ENCODE measurements at places on chromosomes 5 and 9.

GRCh38 chr5:55276771-55277170 lies 30.7 kb downstream of the DHX29 start:
- no peak overlapping the region for H3K4me3 ChIP-seq
- peaks cover 49% of the 10 kb centered on the region for H3K36me3 ChIP-seq
- H3K27me3 ChIP-seq = no peaks in the 10 kb centered on the region
- no peak for DNase-seq
- no peaks in the 10 kb centered on the region for H3K4me1 ChIP-seq

DNA sequence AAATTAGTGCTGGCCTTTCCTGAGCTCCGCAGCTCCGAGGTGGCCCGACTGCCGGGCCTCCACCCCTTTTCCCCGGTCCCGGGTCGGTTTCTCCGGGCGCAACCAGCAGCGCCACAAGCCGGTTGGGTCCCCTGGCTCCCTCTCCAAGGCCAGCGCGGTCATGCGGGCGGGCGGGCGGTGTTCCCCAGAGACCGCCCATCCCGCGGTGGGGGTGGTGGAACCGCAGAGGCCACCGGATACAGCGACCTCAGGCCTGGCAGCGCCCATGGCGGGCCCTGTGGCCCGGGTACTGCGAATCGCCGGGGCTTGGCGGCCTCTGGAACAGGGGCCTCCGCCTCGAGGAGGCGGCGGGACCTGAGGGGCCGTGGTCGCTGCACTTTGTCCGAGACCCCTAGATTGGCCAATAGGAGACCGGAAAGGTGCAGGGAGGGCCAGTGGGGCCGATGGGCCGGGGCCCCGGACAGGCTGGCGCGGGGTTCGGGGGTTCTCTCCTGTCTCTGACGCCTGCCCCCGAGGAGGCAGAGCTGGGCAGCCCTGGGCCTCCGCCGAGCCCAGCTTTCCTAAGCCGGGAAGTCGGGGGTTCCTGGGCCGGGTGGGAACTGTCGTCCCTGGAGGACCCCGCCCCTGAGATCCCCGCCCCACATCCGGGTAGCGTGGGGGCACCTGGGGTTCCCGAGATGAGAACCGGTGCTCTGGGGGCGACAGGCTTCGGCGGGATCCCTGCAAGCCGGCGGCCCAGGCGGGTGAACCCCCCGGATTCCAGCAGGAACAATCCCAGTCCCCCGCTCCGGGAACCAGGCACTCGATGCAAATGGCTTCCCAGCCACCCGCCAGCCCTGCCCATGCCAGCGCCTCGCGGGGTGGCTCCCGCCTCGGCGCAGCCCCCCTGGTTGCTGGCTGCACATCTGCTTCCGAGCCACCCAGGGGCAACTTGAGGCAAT lies 293.9 kb downstream of the ZSWIM6 start:
- peaks cover 6% of the 10 kb centered on the region for H3K27me3 ChIP-seq
- H3K4me1 ChIP-seq = peaks cover 9% of the 10 kb centered on the region
- H3K27ac ChIP-seq = no peak overlapping the region
- no peaks in the 10 kb centered on the region for H3K36me3 ChIP-seq
- H3K4me3 ChIP-seq = no peak overlapping the region

DNA sequence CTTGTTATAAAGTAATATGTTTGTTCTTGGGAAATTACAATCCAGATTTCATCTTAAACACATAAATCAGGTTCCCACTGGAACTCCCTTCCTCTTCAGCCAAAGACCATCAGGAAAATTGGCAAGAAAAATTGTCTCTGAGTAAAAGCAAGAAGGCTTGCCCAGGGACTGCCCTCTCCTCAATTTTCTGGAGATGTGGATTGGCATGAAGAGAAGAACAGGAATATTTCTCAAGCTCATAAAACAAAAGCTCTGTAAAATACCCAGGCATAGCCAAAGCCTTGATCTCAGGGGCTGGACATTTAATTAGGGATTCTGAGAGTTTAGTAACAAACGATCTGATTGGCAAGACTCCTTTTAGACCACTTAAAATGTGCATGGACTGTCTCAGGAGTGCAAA lies 223.4 kb downstream of the ZNF608 start:
- H3K4me1 ChIP-seq = no peaks in the 10 kb centered on the region
- no peak overlapping the region for H3K4me3 ChIP-seq
- H3K36me3 ChIP-seq = no peaks in the 10 kb centered on the region
- no peak for DNase-seq
- no peak overlapping the region for H3K27ac ChIP-seq

GRCh38 chr5:128424646-128425045 lies 113.4 kb downstream of the FBN2 start:
- no peaks in the 10 kb centered on the region for H3K4me1 ChIP-seq
- H3K4me3 ChIP-seq = no peak overlapping the region
- H3K27me3 ChIP-seq = no peaks in the 10 kb centered on the region

DNA sequence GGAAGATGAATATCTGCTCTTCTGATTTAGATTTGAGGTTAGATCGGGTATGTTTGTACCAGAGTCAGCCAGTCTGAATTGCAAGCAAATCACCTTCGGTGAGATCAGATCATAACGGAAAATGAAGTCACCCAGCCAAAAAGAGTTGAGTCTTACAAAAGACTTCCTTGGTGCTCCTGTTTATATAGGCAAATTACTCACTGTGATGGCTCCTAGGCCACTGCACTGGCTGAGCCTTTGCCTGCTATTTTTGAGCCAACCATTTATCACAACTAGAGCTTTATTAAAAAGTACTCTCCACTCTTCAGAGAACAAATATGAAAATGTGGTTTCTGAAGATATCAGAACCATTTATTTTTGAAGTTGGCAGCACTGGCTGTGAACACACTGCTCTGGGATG lies 277.7 kb upstream of the PCSK5 start:
- no peak overlapping the region for H3K27ac ChIP-seq
- no peaks in the 10 kb centered on the region for H3K36me3 ChIP-seq
- DNase-seq = no peak
- no peak overlapping the region for H3K4me3 ChIP-seq
- no peaks in the 10 kb centered on the region for H3K4me1 ChIP-seq

GRCh38 chr9:2771661-2772060 lies 54.4 kb downstream of the KCNV2 start:
- H3K4me3 ChIP-seq = no peak overlapping the region
- peaks cover 6% of the 10 kb centered on the region for H3K36me3 ChIP-seq
- H3K27ac ChIP-seq = no peak overlapping the region
- no peaks in the 10 kb centered on the region for H3K4me1 ChIP-seq

DNA sequence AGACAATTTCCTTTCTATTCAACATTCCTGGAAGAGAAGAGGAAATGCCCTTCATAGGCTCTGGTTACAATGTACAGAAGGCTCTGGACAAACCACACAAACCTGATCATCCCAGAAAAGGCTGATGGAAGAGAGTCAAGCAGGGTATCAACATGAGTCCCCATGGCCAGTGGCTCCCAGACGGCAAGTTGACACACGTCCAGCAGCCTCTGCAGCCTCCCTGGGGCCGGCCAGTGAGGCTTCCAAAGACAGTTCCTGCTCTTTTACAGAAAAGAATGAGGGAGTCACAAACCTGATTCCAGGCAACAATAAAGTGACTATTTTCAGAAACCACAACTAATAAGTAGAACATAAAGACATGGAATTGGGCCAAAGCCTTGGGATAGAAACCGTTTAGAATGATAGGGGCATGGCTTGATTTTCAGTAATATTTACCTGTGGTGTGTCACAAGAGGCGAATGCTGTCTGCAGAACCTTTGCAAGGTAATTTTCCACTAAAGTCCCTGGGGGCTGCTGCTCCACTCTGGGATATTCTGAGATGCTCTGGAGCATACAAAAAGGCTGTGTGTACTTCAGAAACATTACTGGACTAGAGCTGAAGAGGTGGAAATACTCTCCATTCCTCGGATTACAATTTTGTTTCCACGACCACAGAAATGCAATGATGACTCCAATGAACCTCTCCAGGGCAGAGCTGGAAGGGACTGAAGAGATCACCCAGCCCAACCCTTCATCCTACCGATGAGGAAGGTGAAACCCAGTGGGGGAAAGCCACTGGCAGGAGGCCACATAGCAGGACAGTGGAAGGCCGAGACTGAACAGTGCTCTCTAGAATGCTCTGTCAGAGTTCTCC lies 10.4 kb downstream of the MED27 start:
- no peak for DNase-seq
- no peaks in the 10 kb centered on the region for H3K4me1 ChIP-seq
- H3K4me3 ChIP-seq = no peak overlapping the region
- H3K27me3 ChIP-seq = no peaks in the 10 kb centered on the region

- H3K4me3 ChIP-seq = no peak overlapping the region
- no peaks in the 10 kb centered on the region for H3K36me3 ChIP-seq
- no peaks in the 10 kb centered on the region for H3K4me1 ChIP-seq
- H3K27ac ChIP-seq = no peak overlapping the region
- no peak for DNase-seq
These were observed 25.0 kb downstream of the ANKS6 start for GRCh38 chr9:98771209-98771874.

DNA sequence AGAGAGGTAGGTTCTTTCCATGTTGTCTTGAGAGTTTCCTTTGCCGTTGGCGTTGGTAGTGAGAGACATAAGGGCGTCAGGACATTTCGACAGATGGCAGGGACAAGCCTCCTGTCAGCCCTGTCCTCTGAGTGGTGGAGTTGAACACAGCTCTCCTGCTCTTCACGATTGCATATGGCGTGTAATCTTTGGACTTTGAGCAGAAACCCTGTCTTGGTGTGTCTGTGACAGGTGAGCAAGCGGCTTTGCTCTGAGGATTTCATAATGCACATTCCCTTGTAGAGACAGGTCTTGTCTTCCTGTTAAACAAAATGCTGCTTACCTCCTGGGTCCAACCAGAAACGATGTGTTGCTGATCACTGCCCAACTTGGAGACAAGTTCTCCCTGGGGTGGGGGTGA lies 146.5 kb downstream of the NXNL2 start:
- H3K4me3 ChIP-seq = no peak overlapping the region
- H3K4me1 ChIP-seq = no peaks in the 10 kb centered on the region
- DNase-seq = no peak
- no peaks in the 10 kb centered on the region for H3K27me3 ChIP-seq

DNA sequence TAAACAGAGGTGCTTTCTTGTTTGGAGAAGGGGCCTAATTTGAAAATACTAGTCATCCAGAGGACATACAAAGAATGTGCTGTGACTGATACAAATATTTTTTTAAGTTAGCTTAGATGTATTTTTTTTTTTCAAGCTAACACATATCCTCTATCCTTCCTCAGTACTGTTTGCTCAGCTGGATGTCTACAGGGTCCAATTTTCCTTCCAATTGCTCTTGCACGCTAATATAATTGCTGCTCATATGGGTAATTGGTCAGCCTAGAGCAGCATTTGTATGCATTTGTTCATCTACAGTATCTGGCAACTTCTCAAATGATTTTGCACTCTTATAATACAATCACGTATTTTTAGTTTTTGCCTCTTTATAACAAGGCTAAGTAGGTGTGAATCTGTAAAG lies 84.7 kb downstream of the ZDHHC21 start:
- no peaks in the 10 kb centered on the region for H3K27me3 ChIP-seq
- no peaks in the 10 kb centered on the region for H3K4me1 ChIP-seq
- H3K27ac ChIP-seq = no peak overlapping the region
- no peak overlapping the region for H3K4me3 ChIP-seq

DNA sequence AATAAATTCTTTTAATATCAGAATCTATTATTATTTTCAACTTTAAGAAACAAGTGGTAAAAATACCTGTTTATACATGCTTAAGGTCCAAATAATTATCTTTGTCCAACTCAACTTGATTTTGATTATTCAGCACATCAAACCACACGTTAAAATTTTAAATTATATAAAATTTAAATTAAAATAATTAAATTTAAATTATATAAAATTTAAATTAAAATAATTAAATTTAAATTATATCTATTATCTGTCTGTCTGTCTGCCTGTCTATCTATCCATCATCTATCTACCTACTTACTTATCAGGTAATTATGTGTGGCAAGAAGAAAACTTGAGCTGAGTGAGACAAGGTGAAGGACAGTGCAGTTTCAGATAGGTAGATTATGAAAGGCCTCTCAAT lies 605.3 kb upstream of the RIOK2 start:
- no peaks in the 10 kb centered on the region for H3K36me3 ChIP-seq
- no peak overlapping the region for H3K27ac ChIP-seq
- no peaks in the 10 kb centered on the region for H3K4me1 ChIP-seq
- H3K27me3 ChIP-seq = no peaks in the 10 kb centered on the region
- DNase-seq = no peak

DNA sequence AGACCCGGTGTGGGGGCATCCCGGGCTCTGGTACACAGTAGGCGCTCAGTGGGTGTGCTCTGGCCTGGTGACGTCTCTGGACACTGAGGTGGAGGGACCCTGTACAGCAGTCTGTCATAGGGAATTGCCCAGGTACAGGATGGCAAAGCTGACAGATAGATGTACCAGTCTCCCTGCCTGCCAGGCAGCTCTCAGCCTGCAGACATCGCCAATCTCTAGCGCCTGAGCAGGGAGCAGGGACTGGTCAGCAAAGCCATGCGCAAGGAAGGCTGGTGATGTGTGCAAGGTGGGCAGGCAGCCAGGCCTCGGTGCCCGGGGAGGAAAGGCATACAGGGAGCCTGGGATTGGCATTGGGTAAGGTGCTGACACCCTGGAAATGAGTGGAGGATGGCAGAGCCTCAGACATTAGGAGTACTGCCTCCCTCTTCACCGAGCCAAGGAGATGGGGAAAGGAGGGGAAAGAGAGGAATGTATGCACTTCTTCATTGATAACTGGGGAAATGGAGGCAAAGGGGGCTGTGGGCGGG lies 33.9 kb upstream of the BRD3 start:
- H3K4me3 ChIP-seq = no peak overlapping the region
- no peak overlapping the region for H3K27ac ChIP-seq
- no peak for DNase-seq
- H3K27me3 ChIP-seq = no peaks in the 10 kb centered on the region
- no peaks in the 10 kb centered on the region for H3K4me1 ChIP-seq

DNA sequence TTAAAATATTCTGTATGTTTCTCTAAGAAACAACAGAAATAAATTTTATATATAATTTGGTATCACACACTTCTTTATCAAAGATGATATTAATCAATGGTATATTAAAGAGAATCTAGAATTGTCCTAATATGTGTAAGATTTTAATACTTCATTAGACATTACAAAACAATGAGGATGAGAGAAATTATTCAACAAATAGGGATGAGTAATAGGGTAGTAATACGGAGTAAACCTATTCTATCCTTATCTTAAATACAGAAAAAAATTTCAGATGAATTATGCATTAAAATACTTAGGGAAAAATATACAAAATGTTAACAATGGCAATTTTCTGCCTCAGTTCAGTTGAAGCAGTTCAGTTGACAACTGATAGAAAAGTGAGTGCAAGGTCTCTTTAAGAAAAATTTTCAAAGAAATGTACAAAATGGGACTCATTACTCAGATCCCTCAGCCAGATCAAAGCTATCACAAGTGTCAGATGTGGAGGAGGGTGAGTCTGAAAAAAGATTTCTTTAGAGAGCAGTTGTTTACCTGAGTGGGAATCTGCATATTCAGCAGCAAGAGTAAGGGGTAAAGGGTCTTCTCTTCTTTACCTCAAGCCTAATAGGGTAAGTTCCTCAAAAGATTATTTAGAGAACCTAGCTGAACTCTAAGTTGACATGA lies 56.7 kb upstream of the GCNT4 start:
- H3K4me3 ChIP-seq = no peak overlapping the region
- H3K36me3 ChIP-seq = no peaks in the 10 kb centered on the region
- H3K27ac ChIP-seq = no peak overlapping the region
- peaks cover 8% of the 10 kb centered on the region for H3K4me1 ChIP-seq
- H3K27me3 ChIP-seq = no peaks in the 10 kb centered on the region
- DNase-seq = no peak

GRCh38 chr5:105907016-105907415 lies 1763.7 kb downstream of the EFNA5 start:
- no peak for DNase-seq
- no peak overlapping the region for H3K27ac ChIP-seq
- H3K4me3 ChIP-seq = no peak overlapping the region
- H3K27me3 ChIP-seq = no peaks in the 10 kb centered on the region
- H3K36me3 ChIP-seq = no peaks in the 10 kb centered on the region
- no peaks in the 10 kb centered on the region for H3K4me1 ChIP-seq

- H3K4me1 ChIP-seq = peaks cover 30% of the 10 kb centered on the region
- no peaks in the 10 kb centered on the region for H3K27me3 ChIP-seq
- H3K36me3 ChIP-seq = no peaks in the 10 kb centered on the region
- H3K27ac ChIP-seq = no peak overlapping the region
These were observed 2.7 kb upstream of the HSPA4 start for GRCh38 chr5:133048993-133049725.

All from CD4-positive, alpha-beta memory T cell (primary cell).